Nucleus accumbens (tissue), 56 donors: ENCODE measurements at places on chromosomes 7 and 10.

DNA sequence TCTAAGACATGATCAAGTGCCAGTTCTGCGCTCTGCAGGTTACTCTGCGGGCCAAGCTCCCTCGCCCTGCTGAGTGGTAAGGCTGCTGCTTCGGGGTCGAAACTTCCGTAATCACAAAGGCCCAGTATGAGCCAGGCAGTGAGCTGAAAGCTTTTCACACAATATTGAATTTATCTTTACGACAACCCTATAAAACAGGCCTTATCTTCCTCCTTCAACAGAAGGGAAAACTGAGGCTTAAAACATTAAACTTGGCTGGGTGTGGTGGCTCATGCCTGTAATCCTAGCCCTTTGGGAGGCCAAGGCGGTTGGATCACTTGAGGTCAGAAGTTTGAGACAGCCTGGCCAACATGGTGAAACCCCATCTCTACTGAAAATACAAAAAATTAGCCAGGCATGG lies 83.3 kb downstream of the FAM107B start:
- no peak for DNase-seq

- DNase-seq: no peak
These were observed 47.6 kb downstream of the BPGM start for GRCh38 chr7:134694299-134694698.

DNA sequence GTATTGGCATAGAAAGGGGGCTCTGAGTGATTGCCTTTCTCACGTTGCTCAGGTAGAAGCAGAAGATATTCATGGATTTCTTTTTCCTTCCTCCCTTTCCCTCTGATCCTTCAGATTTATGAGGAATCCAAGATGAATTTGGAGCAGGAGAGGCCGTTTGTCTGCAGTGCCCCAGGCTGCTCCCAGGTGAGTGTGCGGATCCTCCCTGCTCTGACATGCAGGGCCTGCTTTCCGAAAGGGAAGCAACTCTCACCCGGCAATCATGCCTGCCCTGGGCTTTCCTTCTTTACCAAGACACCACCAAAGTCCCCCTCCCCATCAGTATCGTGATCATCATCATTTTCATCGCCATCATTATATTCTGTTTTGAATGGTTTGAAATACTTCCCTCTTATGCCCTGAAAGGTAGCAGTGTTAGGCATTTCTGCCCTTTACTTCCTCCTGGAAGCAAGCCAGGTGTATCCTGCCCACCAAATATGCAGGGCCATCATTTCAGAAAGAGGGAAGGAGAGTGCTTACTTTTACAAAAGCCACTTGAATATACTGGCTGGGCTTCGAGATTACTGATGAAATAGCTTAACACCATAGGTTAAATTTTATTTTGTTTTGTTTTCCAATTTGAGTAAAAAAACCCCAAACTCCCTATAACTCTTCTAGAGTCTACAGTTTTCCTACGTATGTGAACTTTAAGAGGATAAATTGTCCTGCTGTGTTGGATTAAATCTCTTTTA lies 75.9 kb downstream of the CREB5 start:
- no peak for DNase-seq

GRCh38 chr7:103766660-103767059 lies 222.8 kb downstream of the RELN start:
- DNase-seq: no peak

DNA sequence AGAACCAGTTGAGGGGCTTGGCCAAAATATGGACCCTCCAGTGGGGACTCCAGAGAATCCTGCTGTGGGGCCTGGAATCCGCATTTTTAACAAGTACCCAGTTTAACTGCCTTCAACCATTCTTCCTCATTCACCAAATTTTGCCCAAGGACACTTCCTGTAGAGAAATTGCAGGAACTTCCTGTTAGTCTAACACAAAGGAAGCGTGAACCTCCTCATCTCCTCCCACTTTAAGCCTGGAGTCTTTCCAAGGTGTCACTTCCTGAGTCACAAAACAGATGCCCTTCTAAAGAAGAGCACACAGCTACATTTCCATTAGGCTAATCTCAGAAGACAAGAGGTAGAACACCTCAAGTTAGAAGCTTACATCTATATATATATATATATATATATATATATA lies 188.4 kb downstream of the PPP1R17 start:
- no peak for DNase-seq

GRCh38 chr10:50432211-50433009 lies 181.1 kb upstream of the ASAH2 start:
- DNase-seq: no peak

GRCh38 chr10:6204341-6205191 lies 1.8 kb downstream of the PFKFB3 start:
- DNase-seq: no peak
